NCI-H1694 treated with DMSO at 0.1 percent for 48 hours (cell line): ENCODE measurements at places on chromosomes 7 and 10.

- peak; percentile 43 for DNase-seq
Measured at GRCh38 chr7:131945313-131945911, 389.0 kb upstream of the PODXL start.

GRCh38 chr10:69372126-69372980, 44.4 kb downstream of the TACR2 start:
- DNase-seq = no peak

DNA sequence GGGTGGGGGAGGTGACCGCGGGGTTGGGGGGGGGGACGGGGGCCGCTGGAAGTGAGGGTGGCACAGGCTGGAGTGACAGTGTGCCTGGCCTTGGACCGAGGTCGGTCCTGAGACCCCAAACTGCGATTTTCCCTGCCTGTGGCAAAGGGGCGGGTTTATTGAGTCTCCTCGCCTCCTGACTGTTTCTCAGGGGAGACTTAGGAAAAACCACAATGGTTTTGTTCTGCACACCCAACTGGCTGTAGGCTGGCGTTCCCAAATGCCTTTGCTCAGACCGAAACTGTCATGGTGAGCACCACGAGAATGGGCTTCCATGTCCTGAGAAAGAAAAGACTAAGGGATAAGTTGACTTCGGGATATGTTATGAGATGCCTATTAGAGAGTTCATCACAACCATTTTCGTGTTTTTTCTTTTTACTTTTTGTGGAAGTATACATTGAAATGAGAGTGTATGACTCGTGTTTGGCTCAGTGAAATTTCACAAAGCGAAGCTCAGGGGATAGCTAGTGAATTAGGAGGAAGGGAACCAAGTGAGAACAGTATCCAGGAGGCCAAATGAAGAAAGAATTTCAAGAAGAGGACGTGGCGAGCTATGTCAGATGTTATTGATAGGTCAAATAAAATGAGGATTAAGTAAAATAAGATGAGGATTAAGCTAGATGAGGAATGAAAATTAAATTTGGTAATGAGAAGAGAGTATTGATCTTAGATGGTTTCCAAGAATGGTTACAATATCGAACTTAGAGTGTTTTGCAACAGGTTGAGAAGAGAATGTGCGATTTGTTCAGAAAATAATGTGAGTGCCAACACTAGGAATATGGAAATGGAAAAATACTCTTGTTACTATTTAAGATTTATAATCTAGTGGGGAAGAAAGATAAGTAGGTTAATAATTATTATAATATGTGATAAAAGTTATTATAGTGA, 918 bp downstream of the NET1 start:
- no peak for DNase-seq

DNA sequence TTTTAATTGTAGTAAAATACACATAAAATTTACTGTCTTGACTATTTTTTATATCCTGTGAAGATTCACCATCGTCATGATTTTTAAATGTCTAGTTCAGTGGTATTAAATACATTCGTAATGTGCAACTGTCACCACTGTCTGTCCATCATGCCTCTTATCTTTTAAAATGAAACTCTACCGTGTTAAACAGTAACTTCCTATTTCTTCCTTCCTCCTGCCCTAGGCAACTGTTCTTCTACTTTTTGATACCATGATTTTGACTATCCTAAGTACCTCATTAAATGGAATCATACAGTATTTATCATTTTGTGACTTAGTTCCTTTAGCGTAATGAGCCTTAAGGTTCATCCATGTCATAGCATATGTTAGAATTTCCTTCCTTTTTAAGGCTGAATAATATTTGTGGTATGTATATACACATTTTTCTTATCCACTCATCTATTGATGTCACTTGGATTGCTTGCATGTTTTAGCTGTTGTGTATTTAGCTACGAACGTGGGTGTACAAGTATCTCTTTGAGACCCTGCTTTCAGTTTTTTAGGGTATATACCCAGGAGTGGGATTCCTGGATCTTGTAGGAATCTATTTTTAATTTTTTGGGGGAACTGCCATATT, 13.5 kb downstream of the SLK start:
- DNase-seq = no peak

- DNase-seq = no peak
Measured at GRCh38 chr10:75999515-76000209, 568.2 kb downstream of the LRMDA start.

GRCh38 chr10:75600833-75601232, 169.4 kb downstream of the LRMDA start:
- DNase-seq = no peak
